ENCODE measurements at places on chromosomes 12 and 14.

DNA sequence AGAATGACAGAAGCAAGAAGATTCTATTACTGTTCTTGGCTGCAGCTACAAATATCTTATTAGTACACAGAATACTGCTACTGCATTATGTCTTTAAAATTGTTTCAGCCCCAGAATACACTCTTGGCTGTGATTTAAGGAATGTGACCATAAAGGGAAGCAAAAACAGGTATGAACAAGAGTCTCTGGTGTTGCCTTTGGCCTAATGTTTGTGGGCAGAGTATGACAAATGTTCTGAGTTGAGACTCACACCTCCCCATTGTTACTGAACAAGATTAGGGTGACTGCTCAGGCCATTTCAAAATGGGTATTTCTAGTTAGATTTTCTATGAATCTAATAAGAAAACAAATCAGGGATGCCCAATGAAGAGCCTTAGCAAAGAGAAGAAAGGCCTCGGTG lies 28.5 kb downstream of the TTC6 start:
- H3K27me3 ChIP-seq: peaks cover 8% of the 10 kb centered on the region
- H3K27ac ChIP-seq: no peak overlapping the region
- H3K36me3 ChIP-seq: no peaks in the 10 kb centered on the region
- H3K4me3 ChIP-seq: no peak overlapping the region
- no peaks in the 10 kb centered on the region for H3K4me1 ChIP-seq
- no peak for DNase-seq

GRCh38 chr14:61042220-61042619 lies 61.2 kb downstream of the SLC38A6 start:
- H3K36me3 ChIP-seq: no peaks in the 10 kb centered on the region
- no peak for DNase-seq
- no peak overlapping the region for H3K4me3 ChIP-seq
- no peaks in the 10 kb centered on the region for H3K27me3 ChIP-seq
- H3K27ac ChIP-seq: no peak overlapping the region

DNA sequence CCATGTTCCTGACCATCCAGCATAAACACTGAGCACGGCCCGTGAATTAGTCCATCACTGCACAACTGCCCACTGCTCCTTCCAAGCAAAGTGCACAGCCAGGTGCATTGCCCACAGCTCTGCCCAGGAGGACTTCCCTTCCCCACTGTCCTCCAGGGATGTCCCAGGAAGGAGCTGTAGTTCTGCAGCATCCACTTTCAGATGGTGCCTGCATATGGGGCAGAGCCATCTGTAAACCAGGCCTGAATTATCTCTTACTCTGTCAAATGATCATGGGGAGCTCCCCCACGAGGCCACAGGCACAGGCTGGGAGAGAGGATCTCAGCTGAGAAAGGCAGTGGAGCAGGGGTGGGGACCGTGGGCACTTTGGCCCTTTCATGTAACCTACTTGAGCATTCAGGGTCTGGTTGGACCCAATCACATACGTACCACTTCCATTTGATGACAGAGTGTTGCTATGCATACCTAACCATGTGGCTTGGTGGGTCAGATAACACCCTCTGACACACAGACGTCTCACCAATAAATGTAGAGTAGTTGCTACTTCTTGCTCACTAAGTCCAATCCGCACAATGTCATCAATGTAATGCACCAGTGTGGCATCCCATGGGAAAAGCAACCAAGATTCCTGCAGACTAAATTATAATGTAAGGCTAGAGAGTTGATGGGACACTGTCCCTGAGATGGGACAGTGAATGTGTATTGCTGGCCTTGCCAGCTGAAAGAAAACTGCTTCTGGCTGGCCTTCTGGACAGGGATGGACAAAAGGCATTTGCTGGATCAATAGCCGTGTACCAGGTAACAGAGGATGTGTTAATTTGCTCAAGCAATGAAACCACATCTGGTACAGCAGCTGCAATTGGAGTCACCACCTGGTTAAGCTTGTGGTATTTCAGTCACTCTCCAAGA lies 113.8 kb upstream of the C14orf180 start:
- H3K27ac ChIP-seq: no peak overlapping the region
- H3K4me3 ChIP-seq: no peak overlapping the region
- DNase-seq: no peak
- H3K4me1 ChIP-seq: peaks cover 3% of the 10 kb centered on the region
- H3K36me3 ChIP-seq: no peaks in the 10 kb centered on the region

GRCh38 chr12:2941524-2941923 lies 17.7 kb upstream of the TEAD4 start:
- H3K27me3 ChIP-seq: no peaks in the 10 kb centered on the region
- H3K4me1 ChIP-seq: peaks cover 4% of the 10 kb centered on the region
- DNase-seq: no peak
- H3K4me3 ChIP-seq: no peak overlapping the region
- no peak overlapping the region for H3K27ac ChIP-seq
- no peaks in the 10 kb centered on the region for H3K36me3 ChIP-seq

DNA sequence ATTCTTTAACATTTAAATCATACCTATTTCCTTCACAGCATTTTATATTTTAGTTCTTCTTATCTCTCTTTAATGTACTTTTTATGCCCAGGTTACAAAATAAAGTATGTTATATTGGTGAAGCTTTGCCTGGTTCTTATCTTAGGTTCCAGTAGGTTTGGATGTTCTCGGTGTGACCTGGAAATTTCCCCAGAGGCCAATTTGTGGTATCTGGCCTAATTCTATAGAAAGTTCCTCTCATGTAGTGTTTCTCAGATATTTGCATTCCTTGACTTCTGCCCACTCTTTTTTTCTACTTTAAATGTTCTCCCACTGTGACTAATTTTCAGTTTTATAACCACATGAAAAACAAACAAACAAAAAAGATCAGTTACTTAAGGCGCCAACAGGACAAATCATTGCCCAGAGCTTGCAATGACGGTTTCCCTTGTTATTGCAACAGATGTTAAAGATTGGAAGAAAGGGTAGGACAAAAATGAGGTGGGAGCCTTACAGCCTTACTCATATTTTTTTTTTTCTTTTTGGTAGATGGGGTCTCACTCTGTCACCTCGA lies 41.2 kb upstream of the PPM1H start:
- no peak overlapping the region for H3K4me3 ChIP-seq
- H3K36me3 ChIP-seq: no peaks in the 10 kb centered on the region
- H3K4me1 ChIP-seq: no peaks in the 10 kb centered on the region
- no peak overlapping the region for H3K27ac ChIP-seq

DNA sequence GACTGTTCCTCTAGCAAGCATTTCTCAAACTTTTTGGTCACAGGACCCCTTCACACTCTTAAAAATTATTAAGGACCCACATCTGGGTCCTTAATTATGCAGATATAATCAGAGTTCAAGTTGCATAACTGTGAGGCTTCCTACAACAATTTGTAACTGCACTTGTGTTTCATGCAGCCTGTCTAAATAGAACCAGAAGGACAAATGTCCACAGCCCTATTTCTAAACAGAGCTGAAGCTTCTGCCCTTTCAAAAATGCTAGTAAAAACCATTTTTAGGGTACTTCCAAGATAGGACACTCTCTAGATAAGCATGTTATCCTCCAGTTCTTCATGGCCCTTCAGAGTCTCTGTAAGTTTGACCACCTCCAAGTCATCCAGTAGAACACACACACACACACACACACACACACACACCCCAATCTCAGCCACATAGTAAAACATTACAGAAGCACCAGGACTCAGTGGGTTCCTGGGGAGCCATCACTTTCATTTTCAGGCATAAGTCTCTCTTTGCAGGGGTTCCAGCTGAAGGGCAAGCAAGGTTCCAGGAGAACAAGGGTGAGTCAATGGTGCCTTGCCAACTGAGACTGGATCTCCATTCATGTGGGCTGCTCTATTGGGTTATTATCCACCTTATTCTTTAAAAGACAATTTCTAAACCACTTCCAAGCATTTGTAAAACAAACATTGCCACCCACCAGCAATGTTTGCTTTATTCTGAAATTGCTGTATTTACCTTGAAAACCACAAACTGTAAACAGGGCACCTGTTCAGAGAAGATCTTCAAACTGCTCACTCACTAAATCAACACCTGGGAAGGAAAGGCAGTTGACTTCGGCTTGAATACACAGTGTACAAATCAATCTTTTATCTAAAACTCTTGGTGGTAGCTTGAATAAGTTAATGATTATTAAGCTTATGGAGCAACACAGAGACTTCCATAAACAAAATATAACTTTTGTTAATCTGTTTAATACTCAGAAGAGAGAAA lies 64.1 kb downstream of the ITPR2 start:
- peaks cover 21% of the 10 kb centered on the region for H3K36me3 ChIP-seq
- H3K27me3 ChIP-seq: no peaks in the 10 kb centered on the region
- peaks cover 27% of the 10 kb centered on the region for H3K4me1 ChIP-seq
- peak overlapping the region; percentile 48 for H3K27ac ChIP-seq

DNA sequence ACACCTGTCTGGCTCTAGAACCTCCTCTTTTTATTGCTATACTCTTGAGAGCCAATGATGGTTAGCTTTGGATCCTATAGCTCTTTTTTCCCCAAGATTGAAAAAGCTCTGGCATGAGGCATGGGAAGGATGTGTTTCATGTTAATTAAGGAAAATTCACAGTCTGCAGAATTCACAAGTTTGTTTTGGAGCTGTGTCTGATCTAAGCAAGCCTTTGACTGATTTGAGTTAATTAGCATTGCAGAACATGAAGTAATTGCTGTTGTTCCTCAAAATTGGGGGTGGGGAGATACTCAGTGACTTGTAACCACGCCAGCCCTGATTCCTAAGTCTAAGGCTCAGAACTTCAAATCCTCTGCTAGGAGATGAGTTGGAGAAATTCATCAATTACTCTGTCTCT lies 205.0 kb downstream of the SUDS3 start:
- no peak for DNase-seq
- H3K36me3 ChIP-seq: no peaks in the 10 kb centered on the region
- H3K4me3 ChIP-seq: no peak overlapping the region
- H3K27me3 ChIP-seq: no peaks in the 10 kb centered on the region

DNA sequence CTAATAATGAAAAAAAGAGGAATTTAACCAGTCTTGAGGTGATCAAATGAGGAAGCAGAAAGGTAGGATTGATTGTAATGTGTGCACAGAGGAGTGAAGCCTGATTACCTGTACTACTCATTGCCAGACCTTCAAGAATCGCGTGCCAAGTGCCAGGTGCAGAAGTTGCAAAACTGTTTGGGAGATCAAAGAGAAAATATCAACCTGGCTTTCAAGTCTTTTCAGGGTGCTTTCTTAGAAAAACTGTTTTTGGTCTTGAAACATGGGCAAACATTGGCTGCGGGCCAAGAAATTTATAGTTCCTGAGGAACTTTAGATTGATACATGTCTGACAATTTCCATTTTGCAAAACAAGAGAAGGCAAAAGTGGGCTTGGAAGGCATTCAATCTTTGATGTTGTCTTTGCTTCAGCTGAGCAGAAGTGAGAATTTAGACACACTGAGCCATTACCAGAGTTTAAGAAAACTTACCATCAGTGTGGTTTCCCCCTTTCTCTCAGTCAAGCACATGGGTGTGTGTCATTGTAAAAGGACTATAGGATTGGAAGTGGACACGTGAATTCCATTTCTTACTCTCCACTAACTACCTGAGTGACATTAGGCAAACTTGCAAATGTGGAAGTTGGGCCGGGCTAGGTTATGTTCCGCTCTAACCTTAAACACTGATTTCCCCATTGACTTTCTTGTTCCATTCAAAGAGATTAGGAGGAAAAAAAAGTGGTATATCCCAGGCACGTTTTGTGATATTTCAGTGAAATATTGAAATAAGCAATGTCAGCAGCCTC lies 486.2 kb downstream of the DIO2 start:
- no peak overlapping the region for H3K27ac ChIP-seq
- DNase-seq: no peak
- no peaks in the 10 kb centered on the region for H3K4me1 ChIP-seq
- H3K36me3 ChIP-seq: no peaks in the 10 kb centered on the region
- no peaks in the 10 kb centered on the region for H3K27me3 ChIP-seq

DNA sequence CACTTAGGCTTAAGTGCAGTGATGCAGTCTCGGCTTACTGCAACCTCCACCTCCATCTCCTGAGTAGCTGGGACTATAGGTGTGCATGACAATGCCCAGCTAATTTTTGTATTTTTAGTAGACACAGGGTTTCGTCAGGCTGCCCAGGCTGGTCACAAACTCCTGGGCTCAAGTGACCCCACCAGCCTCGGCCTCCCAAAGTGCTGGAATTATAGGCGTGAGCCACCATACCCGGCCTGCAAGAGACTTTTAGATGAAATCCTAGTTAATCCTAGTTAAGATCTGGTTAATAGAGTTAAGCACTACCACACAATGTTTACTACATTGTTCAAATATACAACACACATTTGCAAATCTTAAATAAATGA lies 196.5 kb upstream of the AMIGO2 start:
- H3K27me3 ChIP-seq: no peaks in the 10 kb centered on the region
- DNase-seq: no peak
- H3K4me3 ChIP-seq: peak overlapping the region; percentile 57
- H3K27ac ChIP-seq: peak overlapping the region; percentile 89
- peaks cover 3% of the 10 kb centered on the region for H3K36me3 ChIP-seq

- no peaks in the 10 kb centered on the region for H3K27me3 ChIP-seq
- H3K27ac ChIP-seq: no peak overlapping the region
- H3K36me3 ChIP-seq: no peaks in the 10 kb centered on the region
- no peaks in the 10 kb centered on the region for H3K4me1 ChIP-seq
Measured at GRCh38 chr12:83996671-83997070, 915.9 kb downstream of the SLC6A15 start.

DNA sequence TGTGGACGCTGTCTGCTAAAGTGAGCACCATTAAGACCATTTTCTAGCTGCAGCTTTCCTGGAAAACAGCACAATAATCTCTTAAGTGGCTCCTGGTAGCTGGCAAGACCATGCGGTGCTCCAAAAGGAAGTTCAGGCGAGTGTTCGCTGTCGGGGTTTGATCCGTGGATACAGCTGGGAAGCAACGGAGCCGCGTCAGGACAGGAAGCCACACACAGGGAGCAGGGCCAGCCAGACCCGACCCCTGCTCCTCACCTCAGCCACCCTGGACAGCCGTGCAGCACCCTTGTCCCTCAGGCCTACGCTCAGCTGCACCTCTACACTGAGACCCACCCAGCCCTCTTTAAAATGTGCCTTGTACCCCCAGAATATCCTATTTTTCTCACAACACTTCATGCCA lies 19.4 kb downstream of the ZFYVE21 start:
- DNase-seq: no peak
- H3K27ac ChIP-seq: no peak overlapping the region
- H3K27me3 ChIP-seq: no peaks in the 10 kb centered on the region
- H3K36me3 ChIP-seq: peaks cover 5% of the 10 kb centered on the region
- H3K4me1 ChIP-seq: no peaks in the 10 kb centered on the region
- H3K4me3 ChIP-seq: no peak overlapping the region

- no peak overlapping the region for H3K27ac ChIP-seq
- no peak overlapping the region for H3K4me3 ChIP-seq
- no peaks in the 10 kb centered on the region for H3K27me3 ChIP-seq
- DNase-seq: no peak
- H3K36me3 ChIP-seq: no peaks in the 10 kb centered on the region
- peaks cover 37% of the 10 kb centered on the region for H3K4me1 ChIP-seq
Measured at GRCh38 chr12:120847392-120847791, 56.8 kb downstream of the SPPL3 start.

GRCh38 chr14:38710881-38711280 lies 392.2 kb downstream of the SEC23A start:
- H3K36me3 ChIP-seq: no peaks in the 10 kb centered on the region
- no peaks in the 10 kb centered on the region for H3K27me3 ChIP-seq
- H3K4me1 ChIP-seq: no peaks in the 10 kb centered on the region
- DNase-seq: no peak
- no peak overlapping the region for H3K4me3 ChIP-seq

GRCh38 chr14:60106339-60106738 lies 14.6 kb downstream of the PCNX4 start:
- H3K36me3 ChIP-seq: peaks cover 47% of the 10 kb centered on the region
- DNase-seq: no peak
- H3K4me1 ChIP-seq: peaks cover 25% of the 10 kb centered on the region
- H3K27ac ChIP-seq: no peak overlapping the region
- H3K4me3 ChIP-seq: no peak overlapping the region
